ENCODE measurements at places on chromosomes 4 and X. TPM values are rescaled to one million over a fixed set of nuclear protein-coding genes. Genes with fewer than 3 reads are reported as not detected.
A peak's percentile ranks its signal among the peaks of the same experiment; 100 is the strongest.

Gene FGD1
- 4.7 TPM for total RNA-seq

Gene ADH1B
- 223 TPM for total RNA-seq

DNA sequence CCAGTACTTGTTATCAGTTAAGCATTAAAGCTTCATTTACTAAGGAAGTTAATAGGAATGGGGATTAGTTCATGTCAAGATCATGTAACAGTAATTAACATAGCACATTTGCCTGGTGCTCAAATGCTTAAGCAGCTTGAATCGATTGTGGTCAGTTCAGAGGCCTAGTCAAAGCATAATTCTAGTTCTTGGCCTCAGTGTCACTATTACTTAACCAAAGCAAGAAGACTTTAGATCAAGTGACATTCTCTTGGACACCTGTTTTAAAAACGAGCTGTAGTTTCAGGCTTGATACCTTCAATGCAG lies 115.2 kb upstream of the BMPR1B start:
- H3K36me3 ChIP-seq = peaks cover 5% of the 10 kb centered on the region
- no peaks in the 10 kb centered on the region for H3K27me3 ChIP-seq
- H3K4me1 ChIP-seq = peaks cover 2% of the 10 kb centered on the region
- H3K27ac ChIP-seq = no peak overlapping the region

DNA sequence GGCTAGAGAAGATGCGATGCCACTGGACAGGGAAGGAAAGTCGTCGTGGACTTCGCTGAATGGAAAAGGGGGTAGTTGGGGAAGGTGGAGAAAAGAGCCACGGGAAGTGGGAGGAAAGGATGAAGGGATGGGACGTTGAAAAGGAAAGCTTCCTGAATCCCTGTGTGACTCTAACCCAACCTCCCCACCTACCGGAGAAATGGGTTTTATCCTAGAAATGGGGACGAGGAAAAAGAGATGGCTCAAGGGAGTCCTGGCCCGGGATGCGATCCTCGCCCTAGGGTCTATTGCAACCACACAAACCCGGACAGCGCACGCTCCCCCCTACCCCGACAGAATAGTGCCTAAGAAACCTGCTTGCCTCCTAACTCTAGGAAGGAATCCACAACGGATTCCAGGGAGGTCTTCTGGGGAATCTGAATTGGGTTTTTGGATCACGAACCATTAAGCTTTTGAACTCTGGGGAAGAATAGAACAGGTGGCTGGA lies 738 bp upstream of the TSPAN5 start:
- no peaks in the 10 kb centered on the region for H3K4me1 ChIP-seq
- H3K27me3 ChIP-seq = no peaks in the 10 kb centered on the region

GRCh38 chr4:96260064-96260682 lies 420.3 kb downstream of the PDHA2 start:
- no peaks in the 10 kb centered on the region for H3K27me3 ChIP-seq
- H3K4me3 ChIP-seq = no peak overlapping the region
- no peaks in the 10 kb centered on the region for H3K4me1 ChIP-seq
- no peak for DNase-seq
- H3K27ac ChIP-seq = no peak overlapping the region

DNA sequence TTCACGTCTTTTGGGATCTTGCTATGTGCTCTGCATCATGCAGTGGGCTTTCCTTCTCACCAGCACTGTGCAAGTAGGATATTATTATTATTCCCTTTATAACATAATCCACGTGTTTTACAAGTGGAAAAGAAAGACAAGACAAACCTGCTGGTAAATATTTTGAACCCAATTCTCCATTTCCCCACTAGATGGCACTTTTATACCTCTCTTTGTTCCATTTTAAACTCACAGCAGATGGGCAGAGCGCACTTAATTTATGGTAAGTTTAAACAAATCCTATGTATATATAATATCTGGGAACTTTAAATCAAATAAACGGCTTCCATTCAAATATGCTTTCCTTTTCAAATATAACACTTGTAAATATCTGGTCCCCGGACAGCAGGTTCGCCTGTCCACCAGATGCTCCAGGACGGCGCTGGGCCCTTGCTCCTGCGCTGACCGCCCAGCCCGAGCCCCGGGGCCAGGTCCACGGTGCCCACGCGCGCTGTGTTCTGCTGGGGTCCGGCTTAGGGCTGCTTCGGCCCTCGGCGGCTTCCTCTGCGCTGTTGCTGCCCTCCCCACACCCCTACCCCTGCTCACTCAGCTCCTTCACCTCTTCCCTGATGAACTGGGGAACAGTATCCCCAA lies 31.1 kb downstream of the F11 start:
- H3K36me3 ChIP-seq = no peaks in the 10 kb centered on the region
- peak; percentile 83 for DNase-seq
- H3K4me1 ChIP-seq = peaks cover 3% of the 10 kb centered on the region
- H3K27ac ChIP-seq = no peak overlapping the region
- H3K27me3 ChIP-seq = peaks cover 2% of the 10 kb centered on the region

DNA sequence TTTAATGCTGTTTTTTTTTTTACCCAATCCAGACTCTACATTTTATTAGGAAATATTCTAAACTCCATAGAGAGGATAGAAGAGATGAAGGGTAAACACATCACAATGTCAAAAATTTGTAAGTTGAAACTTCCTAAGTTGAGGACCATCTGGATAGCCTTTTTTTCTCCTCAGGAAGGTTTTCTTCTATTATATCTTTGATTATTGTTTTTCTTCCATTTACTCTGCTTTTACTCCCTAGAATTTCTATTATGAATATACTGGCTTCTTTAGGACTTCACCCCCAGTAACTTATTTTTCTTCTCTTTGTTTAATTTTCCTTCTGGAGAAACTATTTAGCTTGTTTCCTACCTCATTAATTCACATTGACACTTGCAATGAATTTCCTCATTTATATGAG lies 71.2 kb upstream of the SLIT2 start:
- H3K36me3 ChIP-seq = no peaks in the 10 kb centered on the region
- DNase-seq = no peak
- H3K27ac ChIP-seq = no peak overlapping the region
- no peak overlapping the region for H3K4me3 ChIP-seq

DNA sequence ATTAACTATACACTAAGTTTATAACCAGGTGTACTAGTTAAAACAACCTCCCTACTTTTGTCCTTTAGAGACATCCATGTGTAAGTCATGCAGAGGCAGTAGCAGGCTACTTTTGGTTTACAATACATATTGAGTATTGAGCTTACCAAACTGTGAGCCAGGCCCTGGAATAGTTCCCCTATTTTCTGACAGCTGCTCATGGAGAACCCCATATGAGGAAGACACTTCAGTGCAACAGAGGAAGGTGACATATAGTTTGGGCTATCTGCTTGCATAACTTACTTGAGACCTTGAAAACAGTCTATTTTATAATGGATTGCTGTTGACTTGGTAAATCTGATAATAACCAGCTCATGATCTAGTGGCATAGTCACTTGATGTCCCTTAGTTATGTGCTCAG lies 190.5 kb downstream of the SH3BGRL start:
- H3K4me3 ChIP-seq = no peak overlapping the region
- H3K27me3 ChIP-seq = no peaks in the 10 kb centered on the region
- no peak for DNase-seq
- H3K4me1 ChIP-seq = no peaks in the 10 kb centered on the region

- H3K27me3 ChIP-seq = no peaks in the 10 kb centered on the region
- DNase-seq = peak; percentile 92
- H3K36me3 ChIP-seq = no peaks in the 10 kb centered on the region
- peaks cover 16% of the 10 kb centered on the region for H3K4me1 ChIP-seq
These were observed 238.9 kb downstream of the NR3C2 start for GRCh38 chr4:148203056-148203898.

Gene MAGED2
- total RNA-seq = 185 TPM

GRCh38 chr4:41012911-41013310 lies 201.4 kb downstream of the APBB2 start:
- H3K36me3 ChIP-seq = no peaks in the 10 kb centered on the region
- DNase-seq = no peak
- no peaks in the 10 kb centered on the region for H3K27me3 ChIP-seq
- no peak overlapping the region for H3K4me3 ChIP-seq
- H3K4me1 ChIP-seq = peaks cover 4% of the 10 kb centered on the region
- H3K27ac ChIP-seq = no peak overlapping the region

- H3K4me1 ChIP-seq = no peaks in the 10 kb centered on the region
- no peak overlapping the region for H3K27ac ChIP-seq
- peak; percentile 20 for DNase-seq
- H3K36me3 ChIP-seq = no peaks in the 10 kb centered on the region
- no peak overlapping the region for H3K4me3 ChIP-seq
These were observed 92.5 kb upstream of the EDA2R start for GRCh38 chrX:66731398-66731797.

- H3K27me3 ChIP-seq = no peaks in the 10 kb centered on the region
- H3K4me3 ChIP-seq = no peak overlapping the region
- no peak overlapping the region for H3K27ac ChIP-seq
- H3K36me3 ChIP-seq = peaks cover 4% of the 10 kb centered on the region
These were observed 57.7 kb upstream of the S100G start for GRCh38 chrX:16592194-16592770.

DNA sequence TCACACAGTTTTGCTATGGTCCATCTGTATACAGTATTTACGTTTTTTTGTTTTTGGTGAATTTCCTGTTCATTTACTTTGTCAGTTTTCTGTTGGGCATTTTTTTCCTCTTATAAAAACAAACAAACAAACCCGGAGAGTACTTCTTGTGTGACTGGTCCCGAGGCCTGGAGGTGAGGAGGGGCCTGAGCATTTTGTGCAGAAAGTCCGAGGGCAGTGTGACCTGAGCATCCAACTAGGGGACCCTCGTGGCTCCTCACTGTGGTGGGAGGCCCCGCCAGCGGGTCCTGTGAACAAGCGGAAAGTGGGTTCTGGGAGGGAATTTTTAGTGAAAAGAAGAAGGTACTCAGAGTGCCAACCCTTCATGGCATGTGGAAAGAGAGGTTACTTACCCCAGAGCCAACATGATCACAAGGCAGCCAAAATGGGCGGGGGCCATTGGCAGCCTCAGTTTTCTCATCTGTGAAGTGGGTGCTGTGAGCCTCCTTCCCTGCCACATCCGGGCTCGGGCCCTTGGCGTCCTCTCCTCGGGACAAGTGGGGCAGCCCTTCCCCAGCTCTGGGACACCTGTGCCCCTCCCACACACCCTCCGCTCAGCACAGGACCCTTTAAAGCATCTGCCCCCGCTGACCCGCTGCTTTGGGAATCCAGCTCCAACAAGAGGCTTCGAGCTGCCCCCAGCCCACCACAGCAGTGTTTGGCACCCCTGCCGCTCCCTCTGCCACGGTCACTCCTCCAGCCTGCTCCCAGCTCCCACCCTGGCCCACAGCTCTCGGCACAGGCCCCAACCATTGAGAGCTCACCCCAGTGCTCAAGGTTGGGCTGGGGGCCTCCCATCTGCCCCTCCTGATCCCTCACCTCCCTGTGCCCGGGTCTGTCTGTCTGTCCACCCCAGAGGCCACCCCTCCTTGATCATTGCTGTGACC lies 22.8 kb upstream of the GPR78 start:
- H3K27ac ChIP-seq = no peak overlapping the region
- DNase-seq = no peak
- H3K27me3 ChIP-seq = no peaks in the 10 kb centered on the region

- no peak for DNase-seq
- H3K27me3 ChIP-seq = no peaks in the 10 kb centered on the region
- no peaks in the 10 kb centered on the region for H3K4me1 ChIP-seq
- no peak overlapping the region for H3K4me3 ChIP-seq
These were observed 74.4 kb downstream of the CASP3 start for GRCh38 chr4:184574861-184575260.

Gene PASD1
- not detected for total RNA-seq

Gene FGB
- total RNA-seq = 42.5 TPM

Gene GAGE12F
- total RNA-seq = not detected

Gene MGAT4D
- not detected for total RNA-seq

DNA sequence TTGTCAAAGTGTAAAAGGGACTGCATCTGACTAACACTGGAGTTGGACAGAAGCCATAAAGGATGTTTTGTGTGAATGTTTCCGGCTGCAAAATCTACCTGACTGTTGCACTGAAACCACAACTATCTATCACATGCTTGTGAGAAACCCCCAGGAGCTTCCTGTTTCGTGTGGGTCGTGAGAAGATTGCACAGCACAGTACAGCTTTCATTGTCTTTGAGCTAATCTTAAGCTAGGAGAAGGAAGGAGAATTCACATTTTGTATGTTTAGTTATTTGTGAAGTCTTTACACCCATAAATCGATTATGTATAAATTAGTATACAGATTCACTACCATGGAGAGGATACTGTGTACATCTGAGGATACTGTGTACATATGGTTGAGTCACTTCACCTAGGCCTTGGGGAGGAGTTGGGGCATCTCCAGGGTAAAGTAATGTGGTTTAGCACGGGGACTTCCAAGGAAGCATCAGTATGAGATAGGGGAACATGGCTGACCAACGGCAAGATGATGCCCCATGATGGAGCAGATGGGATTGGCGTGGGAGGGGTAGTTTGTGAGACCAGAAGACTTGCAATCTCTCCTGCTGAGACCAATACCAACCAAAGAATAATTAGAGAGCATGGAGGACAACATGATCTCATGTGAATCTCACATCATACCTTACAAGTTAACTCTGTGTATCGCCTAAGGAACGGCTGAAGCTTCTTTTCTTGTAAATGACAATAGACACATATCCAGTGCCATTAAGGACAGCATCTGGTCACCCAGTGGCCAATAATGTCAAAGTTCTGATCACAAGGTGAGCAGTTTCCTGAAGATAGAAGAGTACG lies 43.1 kb upstream of the FAM9C start:
- H3K36me3 ChIP-seq = no peaks in the 10 kb centered on the region
- no peaks in the 10 kb centered on the region for H3K27me3 ChIP-seq
- DNase-seq = no peak
- H3K27ac ChIP-seq = no peak overlapping the region
- H3K4me1 ChIP-seq = peaks cover under 1% of the 10 kb centered on the region

DNA sequence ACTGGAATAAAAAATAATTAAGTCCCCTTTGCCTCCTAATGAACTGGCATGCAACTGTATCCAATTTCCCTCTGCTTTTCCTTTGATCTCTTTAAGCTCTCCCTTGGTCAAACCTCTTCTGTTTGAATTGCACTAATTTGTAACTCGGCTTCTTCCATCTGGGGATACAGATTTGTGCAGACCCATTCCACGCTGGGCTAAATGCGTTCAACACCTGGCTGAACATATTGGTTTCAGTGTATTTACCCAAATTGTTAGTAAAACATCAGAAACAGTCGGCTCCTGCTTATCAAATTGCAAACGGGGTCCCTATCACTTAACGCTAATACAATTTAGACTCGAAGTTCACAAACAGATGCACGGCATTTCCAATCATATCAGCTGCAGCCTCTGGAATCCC lies 124.9 kb upstream of the TAPT1 start:
- no peak overlapping the region for H3K27ac ChIP-seq
- H3K27me3 ChIP-seq = no peaks in the 10 kb centered on the region

DNA sequence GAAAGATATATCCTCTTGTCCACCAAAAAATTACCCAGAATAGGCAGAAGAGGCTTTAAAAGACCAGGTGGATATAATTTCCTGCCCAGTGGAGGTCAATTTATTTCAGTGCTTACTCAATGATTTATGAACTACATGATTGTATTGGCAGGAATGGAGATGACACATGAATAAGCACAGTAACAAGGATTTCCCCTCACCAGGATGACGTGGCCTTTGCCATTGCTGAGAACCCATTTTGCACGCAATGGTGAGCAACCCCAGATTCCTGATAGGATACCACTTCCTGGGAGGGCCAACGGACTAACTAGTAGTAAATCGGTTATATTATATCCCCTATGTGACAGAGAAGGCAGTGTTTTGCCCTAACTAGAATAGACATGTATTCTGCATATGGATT lies 11.6 kb upstream of the TTC29 start:
- no peak for DNase-seq
- H3K36me3 ChIP-seq = no peaks in the 10 kb centered on the region
- no peaks in the 10 kb centered on the region for H3K4me1 ChIP-seq
- no peaks in the 10 kb centered on the region for H3K27me3 ChIP-seq

GRCh38 chr4:127509155-127509554 lies 123.6 kb upstream of the INTU start:
- no peaks in the 10 kb centered on the region for H3K36me3 ChIP-seq
- no peak overlapping the region for H3K27ac ChIP-seq
- DNase-seq = no peak
- no peaks in the 10 kb centered on the region for H3K4me1 ChIP-seq
- no peak overlapping the region for H3K4me3 ChIP-seq

All from kidney (tissue), 22 donors.